ENCODE measurements at places on chromosomes 2 and 18.

DNA sequence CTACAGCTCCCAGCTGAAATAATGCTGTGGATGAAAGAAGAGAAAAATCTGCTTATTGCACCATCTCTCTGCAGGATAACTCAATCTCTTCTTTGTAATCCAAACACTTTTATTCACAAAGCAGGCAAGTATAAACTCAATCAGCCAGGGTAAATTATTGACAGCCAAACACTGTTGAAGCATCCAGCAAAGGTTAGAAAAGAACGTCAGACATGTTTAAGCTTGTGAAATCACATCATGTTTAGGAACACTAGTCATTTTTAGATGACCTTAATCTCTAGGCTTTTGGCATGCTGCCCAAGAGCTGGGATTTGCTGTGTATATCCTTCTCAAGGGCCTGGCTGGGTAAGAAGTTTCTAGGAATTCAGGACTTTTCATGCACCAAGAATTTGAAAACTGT, 1148.1 kb upstream of the FANCL start:
- no peak for DNase-seq

DNA sequence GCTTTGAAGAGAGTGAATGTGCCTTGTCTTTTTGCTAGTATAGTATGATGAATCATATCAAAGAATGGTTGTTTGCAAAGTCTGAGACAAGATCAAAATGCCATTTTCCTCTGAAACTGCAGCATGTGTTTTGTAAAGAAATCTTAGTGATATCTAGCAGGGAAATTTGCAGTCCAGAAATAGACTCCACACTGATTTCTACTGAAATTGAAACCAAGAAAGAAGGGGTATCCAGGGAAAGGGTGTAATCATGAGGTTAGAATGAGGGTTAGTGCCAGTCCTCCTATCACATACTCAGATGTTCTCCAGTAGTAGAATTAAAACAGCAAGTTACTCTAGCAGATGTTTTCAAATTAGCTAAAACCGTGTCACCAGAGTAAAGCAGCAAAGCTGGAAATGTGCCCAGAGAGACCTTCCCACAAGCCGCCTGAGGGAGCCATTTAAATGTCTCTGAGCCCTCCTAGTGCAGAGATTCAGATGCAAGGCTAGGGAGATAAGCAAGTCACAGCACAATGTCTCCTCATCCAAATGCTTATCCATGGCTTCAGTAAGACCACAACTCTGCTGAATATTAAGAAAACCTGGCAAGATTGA, 4.9 kb downstream of the DLGAP1 start:
- no peak for DNase-seq

- DNase-seq: no peak
Measured at GRCh38 chr2:38494394-38494793, 108.3 kb downstream of the HNRNPLL start.

- DNase-seq: no peak
Measured at GRCh38 chr2:170341684-170342623, 164.0 kb downstream of the MYO3B start.

DNA sequence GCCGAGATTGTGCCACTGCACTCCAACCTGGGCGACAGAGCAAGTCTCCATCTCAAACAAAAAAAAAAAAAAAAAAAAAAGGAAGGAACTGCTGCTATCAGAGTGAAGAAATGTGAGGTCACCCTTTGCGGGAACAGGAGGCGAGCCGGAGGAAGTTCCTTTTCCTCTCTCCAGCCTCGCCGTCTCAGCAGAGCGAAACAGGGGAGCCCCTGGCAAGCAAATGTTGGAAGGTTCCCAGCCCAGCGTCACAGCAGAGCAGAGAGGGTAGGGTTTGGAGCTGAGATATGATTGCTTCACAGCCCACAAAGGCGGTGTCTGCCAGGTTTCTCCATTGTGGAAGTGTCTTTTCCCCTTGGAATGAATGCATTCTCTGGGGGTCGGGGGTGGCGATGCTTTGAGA, 28.5 kb downstream of the SLC20A1 start:
- DNase-seq: peak; percentile 92
